Hematopoietic multipotent progenitor cell treated with erythropoietin and hydrocortisone succinate and interleukin-3 and kit ligand, for 17 days (in vitro differentiated cells): ENCODE measurements at places on chromosomes 3 and 15.

GRCh38 chr15:29283381-29283780, 13.8 kb upstream of the NSMCE3 start:
- DNase-seq, result no peak

DNA sequence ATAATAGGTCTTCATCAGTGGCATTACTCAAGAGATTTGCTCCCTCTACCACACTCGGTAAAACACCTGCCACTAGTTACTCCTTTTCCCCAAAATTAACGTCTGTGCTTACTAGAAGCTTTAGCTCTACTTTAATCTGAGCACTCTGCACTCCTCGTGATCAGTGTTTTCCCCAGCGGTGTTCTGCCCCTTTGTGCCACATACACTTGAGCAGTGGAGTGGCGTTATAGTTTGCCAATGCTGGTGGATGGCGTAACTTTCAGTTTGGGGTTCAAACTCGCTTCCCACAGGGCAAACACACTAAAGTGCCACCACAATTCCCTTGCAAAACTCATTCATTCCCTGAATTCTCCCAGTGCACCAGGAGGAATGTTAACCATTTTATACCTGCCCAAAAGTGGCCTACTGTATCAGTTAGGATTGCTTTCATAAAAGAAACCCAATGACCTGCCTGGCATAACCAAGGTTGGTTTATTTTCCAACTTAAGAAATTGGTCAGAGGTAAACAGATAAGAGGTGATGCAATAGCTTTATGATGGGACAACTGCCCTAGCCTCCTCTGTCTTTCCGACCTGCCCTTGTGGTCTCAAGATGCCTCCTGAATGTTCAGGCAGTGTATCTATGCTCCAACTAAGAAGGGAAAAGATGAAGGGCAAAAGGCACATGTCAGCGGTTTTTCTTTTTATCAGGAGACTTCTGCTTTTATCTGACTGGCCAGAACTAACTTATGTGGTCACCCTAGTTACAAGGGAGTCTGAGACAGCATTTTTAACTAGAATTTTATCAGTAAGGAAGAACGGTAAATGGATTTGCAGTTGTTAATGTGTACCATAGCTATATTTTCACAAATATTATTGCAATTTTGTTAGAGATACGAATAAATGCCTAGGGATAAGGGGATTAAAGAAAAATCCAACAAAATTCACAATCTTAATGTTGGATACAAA, 83.9 kb downstream of the FSIP1 start:
- DNase-seq, result peak; percentile 47

DNA sequence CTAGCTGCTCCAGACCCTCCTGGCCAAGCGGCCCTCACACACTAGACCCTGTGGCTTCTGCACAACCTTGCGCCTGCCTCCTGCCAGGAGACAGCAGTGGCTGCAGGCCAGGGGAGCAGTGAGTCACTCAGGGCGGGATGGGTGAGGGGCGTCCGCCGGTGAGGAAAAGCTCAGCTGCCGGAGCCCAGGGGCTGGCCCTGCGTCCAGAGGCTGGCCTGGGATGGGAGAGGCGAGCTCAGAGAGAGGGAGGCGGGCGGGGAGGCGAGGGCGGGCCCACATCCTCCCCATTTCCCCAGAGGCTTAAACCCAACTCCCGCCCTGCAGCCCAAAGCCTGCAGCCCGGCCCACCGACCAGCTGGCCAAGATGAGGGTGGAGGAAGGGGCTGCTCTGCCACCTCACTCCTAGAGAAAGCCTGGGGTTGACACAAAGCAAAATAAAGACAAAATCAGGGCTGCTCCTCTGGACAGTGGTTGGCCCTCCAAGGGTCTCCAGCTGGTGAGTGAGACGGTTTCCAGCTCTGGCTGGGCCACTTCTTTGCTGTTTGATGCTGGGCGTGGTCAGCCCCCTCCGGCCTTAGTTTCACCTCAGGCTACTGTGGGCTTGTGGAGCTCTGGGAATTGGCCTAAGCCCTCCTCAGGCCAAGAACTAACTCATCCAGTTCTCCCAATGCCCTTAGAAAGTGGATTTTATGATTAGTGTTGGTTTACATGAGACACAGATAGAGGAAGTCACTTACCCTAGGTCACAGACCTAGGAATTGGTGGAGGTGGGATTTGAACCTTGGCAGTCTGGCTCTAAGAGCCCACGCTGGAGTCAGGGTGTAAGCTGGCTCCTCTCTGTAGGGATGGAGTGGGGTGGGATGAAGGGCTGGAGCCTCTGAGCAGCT, 50.6 kb downstream of the IQSEC1 start:
- no peak for DNase-seq

- no peak for DNase-seq
Observed at GRCh38 chr3:57085211-57085610, 24.7 kb downstream of the SPATA12 start.

DNA sequence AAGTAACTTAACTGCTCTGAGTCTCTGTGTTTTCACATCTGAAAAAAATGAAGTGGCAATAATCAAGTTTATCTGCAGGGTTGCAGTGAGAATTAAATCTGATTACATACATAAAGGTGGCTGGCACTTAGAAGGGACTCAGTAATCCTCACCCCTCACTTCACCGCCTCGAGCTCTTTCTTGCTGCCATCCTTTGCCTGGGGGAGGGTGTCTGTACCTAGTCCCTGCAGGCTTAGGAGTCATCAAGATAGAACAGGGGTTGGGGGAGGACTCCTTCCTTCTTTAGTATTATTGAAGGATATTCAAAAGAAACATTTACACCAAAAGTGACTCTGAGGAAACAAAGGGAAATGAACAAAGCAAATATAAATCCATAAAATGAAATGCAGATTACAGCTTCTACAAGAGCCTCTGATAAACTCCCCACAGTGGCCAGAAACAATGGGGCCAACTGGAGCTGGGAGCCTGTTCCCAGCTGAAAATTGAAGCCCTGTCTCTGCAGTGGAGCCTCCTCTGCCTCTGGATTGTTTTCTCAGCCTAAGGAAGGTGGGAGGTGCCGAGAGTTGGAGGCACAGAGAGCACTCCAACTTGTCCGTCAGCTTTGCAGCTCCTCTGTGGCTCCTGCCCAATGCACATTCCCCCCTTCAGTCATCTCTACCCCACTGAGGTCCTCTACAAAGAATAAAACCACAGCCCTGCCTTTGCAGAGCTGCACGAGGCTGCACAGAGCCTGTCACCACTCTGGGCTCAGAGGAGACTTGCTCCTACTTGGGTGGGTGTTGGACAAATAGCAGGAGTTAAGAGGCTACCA, 41.8 kb downstream of the CRYGS start:
- DNase-seq, result no peak

DNA sequence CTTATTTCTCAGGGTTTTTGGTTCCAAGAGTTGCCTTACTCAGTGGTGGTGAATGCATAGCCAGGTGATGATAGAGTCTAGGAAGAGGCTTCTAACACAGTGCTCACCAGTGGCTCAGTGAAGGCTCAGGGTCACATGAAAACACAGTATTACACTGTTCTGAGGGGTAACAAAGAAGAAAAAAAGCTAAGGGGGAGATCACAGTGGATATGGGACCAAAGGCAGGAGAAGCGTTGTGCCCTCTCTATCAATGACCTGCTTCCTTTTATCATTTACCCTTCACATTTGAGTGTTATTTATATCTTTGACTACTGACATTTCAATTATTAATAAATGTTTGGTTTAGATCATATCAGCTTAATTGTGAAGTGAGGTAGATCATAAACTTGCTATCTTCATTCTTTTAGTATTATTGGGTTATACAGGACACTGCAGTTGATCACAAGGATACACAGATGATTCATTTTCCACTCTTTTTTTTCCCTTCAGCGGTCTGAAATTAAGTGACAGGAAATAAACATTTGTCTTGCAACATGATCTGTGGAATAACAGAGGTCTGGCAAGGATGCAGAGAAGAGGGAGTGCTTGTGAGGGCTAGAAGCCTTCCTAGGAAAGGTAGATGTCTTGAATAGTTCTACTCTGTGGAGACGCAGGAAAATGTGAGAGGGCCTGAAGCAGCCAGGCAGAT, 171.7 kb downstream of the C3orf38 start:
- no peak for DNase-seq

DNA sequence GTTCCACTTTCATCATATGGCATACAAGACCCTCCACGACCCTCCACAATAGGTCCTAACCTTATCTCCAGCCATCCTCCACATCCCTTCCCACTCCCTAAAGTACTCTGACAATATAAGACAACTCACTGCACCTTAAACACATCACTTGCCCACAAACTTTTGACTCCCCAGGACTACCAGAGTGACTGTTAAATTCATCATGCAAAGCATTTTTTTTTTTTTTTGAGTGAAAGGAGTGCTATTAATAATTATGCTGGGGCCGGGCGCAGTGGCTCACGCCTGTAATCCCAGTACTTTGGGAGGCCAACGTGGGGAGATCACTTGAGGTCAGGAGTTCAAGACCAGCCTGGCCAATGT, 55.8 kb downstream of the OSBPL10 start:
- DNase-seq, result no peak

DNA sequence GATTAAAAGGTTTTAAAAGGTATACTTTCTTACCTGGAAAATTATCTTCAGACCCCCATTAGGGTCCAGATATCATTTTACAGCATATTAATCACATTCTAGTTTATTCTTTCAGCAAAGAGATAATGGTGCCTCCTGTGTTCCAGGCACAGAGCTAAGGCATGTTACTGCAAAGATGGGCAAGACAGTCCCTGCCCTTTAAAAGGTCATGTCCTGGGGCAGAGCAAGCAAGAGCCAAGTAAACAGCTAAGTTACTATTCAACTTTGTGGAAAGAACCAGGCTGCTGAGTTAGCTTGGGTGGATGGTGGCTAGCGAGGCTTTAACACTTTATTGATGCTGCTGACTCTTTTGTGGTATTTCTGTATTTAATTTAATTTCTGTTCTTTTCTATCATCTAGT, 75.0 kb downstream of the LRRC28 start:
- DNase-seq, result no peak

DNA sequence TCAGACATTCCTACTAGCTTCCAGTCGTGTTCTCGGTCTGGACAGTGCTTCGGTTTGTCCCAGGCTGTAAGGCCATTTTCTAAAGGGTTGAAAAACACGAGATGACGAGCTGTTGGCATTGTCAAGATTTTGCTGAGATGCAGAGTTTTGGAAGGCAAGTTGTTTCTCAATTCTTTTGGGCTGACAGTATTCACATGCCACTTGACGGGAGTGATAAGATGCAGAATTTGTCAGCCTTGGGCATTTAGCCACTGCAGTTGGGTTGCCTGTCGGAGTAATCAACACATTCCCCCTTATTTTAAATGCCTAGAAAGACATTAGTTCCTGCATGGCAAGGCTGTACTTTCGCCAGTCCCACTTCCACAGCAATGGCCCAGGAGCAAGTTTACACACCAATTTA, 245.2 kb downstream of the NR1D2 start:
- DNase-seq, result no peak
